Mesenteric fat pad (tissue), 1 donor: ENCODE measurements at places on chromosomes 2 and 18. TPM values are rescaled to one million over a fixed set of nuclear protein-coding genes. Genes with fewer than 3 reads are reported as not detected.

The GRB14 gene
- 21.7 TPM for total RNA-seq

The ABHD1 gene
- total RNA-seq: not detected

The PLA2R1 gene
- total RNA-seq: 8.3 TPM

The MEIS1 gene
- 31.7 TPM for total RNA-seq

The SCN7A gene
- total RNA-seq: 0.42 TPM
